Activated naive CD4-positive, alpha-beta T cell treated with anti-CD3 and anti-CD28 coated beads for 36 hours (primary cell): ENCODE measurements at places on chromosomes 2 and 18.
A peak's percentile ranks its signal among the peaks of the same experiment; 100 is the strongest.

DNA sequence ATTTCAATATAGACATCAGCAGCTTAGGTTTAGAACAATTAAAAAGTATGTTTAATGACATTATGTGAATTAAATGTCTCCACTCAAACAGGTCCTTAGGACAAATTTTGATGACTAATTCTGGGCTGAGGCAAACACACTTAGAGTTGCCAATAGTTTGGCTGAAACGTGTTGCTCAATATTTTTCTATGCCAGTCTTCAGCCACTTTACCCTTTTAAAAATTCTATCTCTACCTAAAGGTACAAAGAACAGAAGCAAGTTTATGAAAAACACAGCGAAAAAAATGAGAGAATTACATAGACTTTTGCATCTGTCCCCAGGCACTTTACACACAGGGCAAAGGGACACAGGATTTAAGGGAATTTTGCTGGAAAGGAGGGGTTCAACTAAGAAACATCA is 4.5 kb downstream of the IDH1 start:
- DNase-seq: no peak

DNA sequence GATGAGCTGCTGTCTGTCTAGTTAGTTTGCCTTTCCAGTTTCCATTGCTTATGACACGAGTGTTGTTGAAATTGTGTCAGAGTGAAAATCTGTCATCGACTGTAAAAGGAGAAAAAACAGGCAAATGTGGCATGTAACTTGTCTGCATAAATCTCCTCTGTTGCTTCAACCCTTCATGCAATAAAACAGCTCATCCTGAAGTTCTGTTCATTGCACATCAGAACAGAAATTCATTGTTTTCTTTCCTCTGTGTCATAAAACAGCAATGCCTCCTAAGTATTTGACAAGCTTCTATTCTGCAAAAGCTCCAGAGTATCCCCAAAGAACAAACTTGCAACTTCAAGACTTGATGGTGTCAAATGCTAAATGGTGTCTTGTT is 432.1 kb downstream of the MEIS1 start:
- DNase-seq: no peak

DNA sequence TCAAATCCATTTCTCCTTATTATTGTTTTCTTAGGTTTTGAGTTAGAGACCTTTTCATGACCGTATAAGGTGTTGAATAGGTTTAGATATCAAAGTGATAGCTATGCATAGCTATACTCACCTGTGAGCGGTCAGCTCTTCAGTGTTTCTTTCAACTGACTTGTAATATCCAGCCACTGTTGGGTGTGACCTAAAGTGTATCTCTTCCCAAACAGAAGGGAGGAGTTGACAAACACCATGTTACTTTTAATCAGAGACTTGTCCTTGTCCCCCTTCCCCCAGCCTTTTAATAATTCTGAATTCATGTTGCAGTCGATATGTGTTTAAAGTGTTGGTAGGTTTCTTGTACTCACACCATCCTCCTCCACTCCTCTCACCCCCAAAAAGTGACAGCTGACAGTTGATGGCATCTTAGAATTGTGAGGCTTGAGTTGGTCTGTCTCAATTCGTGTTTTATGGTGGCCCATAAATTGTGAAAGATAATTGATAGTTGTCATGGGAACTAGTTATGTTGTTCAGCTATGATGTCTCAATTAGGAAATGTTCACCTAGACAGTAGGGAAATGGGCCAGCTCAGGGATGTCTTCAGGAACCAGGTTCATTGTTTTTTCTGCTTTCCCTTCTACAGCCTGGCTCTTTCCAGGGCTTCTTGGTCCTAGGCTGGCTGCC is 12.0 kb downstream of the NEDD4L start:
- DNase-seq: no peak

- DNase-seq: no peak
Measured at GRCh38 chr2:75403991-75404428, 156.7 kb downstream of the EVA1A start.

DNA sequence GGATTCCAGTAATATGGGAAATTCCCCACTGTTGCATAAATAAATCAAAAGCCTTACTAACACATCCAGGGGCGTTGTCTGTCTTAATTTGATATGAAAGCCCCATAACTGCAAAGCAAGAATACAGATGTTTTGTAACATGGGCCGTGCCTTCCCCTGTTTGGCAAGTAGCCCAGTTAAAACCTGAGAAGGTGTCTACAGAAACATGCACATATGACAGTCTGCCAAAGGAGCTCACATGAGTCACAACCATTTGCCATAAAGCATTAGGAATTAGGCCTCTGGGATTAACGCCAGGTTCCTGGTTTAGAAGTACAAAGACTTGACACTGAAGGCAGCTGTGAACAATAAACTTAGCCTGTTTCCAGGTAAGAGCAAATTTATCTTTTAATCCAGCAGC is 43.1 kb upstream of the LONRF2 start:
- no peak for DNase-seq

DNA sequence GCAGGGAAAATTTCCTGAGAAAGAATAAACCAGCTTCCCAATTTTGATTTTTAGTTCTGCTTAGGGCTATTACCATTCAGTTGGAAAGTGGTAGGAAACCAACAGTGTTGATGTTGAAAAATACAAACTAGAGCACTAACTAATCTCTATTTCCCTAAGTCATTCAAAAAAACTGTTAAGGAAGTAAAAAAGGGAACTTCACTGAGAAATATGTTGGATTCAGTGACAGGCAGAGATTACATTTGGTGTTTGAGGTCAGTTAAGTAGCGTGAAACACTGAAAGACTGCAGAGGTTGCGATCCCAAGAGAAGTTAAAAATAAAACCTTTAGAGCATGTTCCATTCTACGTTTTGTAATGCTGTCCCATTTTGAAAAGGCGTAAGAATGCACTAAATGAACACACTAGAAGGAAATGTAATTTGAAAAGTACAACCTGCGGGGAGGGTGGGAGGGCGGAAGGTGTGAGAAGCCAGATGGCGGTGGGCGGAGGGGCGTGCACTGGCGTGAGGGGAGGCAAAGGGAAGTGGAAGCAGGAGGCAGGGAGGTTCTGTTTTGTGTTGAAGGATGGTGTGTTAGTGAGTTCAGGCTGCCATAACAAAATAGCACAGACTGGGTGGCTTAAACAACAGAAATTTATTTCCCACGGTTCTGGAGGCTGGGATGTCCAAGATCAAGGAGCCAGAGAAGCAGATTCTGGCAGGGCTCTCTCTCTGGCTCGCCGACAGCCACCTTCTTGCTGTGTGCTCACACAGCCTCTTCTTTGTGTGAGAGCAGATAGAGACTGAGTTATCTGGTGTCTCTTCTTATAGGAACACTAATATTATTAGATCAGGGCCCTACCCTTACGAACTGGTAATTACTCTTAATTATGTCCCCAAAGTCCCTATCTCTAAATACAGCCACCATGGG is 94.3 kb upstream of the KCTD1 start:
- no peak for DNase-seq

DNA sequence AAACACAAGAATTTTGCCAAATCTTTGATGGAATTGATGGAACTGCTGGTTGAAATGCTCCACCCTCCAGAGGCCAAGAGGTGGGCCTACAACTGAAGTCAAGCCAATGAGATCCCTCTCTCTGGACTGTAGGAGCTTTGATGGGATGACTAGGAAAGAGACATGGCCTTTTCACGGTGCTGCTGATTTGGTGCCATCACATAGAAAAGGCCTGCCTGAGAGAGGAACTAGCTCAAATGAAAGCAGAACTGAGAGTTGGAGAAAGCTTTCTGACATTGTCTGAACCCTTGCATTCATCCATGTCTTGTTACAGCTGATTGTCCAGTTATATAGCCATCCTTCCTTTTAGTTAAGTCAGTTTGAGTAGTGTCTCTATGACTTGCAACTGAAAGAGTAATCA is 283.8 kb upstream of the LYPD1 start:
- DNase-seq: no peak

GRCh38 chr2:227198866-227199265 is 34.4 kb downstream of the COL4A3 start:
- DNase-seq: no peak

- DNase-seq: no peak
Measured at GRCh38 chr2:69477627-69478026, 40.4 kb upstream of the NFU1 start.

GRCh38 chr2:201269764-201270163 is 9.4 kb downstream of the CASP8 start:
- DNase-seq: no peak

- no peak for DNase-seq
Measured at GRCh38 chr2:120516679-120517314, 170.9 kb downstream of the INHBB start.

DNA sequence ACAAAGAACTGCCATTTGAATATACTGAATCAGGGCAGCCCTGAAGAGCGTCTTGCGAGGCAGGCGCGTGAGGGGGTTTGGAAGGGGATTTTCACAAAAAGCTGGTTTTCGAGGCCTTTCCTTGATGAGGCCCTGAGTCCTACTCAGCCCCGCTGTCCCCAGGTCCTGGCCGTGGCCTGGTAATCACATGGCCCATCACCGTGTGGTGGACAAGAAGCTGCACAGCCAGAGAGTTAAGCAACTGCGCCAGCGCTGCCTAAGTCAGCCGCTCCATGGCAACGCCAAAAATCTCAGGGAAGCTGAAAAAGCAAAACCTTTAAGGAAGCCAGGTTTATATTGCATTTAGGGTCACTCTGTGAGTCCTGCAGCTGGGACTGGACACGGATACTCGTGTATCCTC is 341.2 kb upstream of the MYT1L start:
- no peak for DNase-seq

DNA sequence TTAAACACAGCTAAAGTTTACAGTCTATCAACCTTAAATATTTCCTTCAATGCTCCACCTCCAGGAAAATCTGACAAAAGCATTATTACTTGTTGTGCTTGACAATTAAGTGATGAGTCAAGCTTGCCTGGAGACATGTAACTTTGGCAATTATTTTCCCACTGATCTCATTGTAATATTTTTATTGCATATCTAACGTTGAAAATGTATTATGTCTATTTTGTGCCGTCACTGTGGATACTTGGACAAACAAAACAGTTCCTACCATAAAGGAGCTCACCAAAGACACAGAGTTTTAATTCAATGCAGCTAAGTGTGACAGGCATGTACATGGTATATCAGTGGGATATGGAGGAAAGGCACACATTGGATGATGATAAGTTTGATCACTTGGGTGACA is 24.7 kb downstream of the RNF103 start:
- DNase-seq: no peak

DNA sequence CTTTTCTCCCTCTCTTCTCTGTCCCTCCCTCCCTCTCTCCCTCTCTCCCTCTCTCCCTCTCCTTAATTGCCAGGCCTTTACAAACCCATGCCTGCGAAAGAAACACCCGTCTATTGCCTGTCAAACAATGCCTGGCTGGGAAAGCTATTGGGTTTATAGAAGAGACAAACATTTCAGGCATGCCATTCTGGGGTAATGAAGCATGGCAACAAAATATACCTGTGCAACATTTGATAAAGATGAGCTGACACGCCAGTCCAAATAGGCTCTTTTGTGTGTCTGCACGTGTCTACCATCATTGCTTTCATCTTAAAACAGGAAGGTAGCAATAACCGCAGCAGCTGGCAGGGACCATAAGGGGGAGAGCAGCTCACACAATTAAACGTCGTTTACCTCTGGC is 282.1 kb downstream of the ZNF516 start:
- peak; percentile 39 for DNase-seq
